ENCODE measurements at places on chromosomes 1 and 21. TPM values are rescaled to one million over a fixed set of nuclear protein-coding genes. Genes with fewer than 3 reads are reported as not detected.

Gene COL11A1
- total RNA-seq, result 54.3 TPM

Gene ZBTB8B
- not detected for total RNA-seq

Gene TMCC2
- total RNA-seq, result 2.8 TPM

Gene PRRX1
- total RNA-seq, result 3.7 TPM

Gene REG4
- total RNA-seq, result not detected

Gene ESRRG
- not detected for total RNA-seq

Gene SLC5A9
- not detected for total RNA-seq

Gene DNAI4
- 2.4 TPM for total RNA-seq

Gene MSH4
- total RNA-seq, result not detected

Gene S100A1
- not detected for total RNA-seq

Gene TMPRSS3
- total RNA-seq, result not detected

Gene IGSF3
- 0.98 TPM for total RNA-seq

Gene PLPP3
- total RNA-seq, result 49.5 TPM

Gene OR10K2
- total RNA-seq, result not detected

Gene SUSD4
- total RNA-seq, result 0.92 TPM

Gene LRRC52
- total RNA-seq, result not detected

Gene ADARB1
- total RNA-seq, result 25.4 TPM

Gene FOXO6
- total RNA-seq, result 0.23 TPM

Gene ALPL
- total RNA-seq, result 138 TPM

Gene ERO1B
- total RNA-seq, result 2.5 TPM

Gene SPRR5
- total RNA-seq, result not detected

Gene MTARC1
- total RNA-seq, result 2.5 TPM

Gene FMOD
- 3.0 TPM for total RNA-seq

Gene SKI
- total RNA-seq, result 13.9 TPM

Gene FNBP1L
- 23.0 TPM for total RNA-seq

Gene CSMD2
- total RNA-seq, result not detected

Gene SEC16B
- 12.5 TPM for total RNA-seq

Gene BGLAP
- 4.3 TPM for total RNA-seq
